Right lobe of liver (tissue), 6 donors: ENCODE measurements at places on chromosomes 1 and 21. TPM values are rescaled to one million over a fixed set of nuclear protein-coding genes. Genes with fewer than 3 reads are reported as not detected.

DNA sequence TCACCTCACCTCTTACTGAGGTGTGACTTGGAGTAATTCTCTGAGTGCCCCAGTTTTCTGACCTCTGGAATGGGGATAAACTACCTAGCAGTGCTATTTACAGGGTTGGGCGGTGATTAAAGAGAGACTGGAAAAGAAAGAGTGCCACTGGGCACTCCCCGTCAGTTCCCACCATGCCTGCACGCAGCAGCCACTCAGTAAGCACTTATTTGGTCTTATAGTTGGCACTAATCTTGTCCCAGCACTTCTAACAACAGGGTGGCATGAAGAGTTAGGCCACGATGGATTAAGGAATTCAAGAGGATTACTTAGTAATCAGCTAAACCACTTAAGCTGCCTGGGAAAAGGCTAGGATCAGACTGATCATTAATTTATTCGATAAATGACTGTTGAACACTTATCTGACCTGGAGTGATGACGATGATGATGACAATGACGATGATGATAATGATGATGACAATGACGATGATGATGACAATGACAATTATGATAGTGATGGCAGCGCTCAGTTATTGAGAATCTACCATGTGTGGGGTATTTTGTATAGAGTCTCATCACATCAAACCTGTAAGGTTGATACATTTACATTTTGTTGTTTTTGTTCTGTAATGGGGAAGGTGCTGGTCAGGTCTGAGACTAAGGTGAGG lies 5.4 kb downstream of the CITED4 start:
- no peak overlapping the region for H3K4me3 ChIP-seq
- no peaks in the 10 kb centered on the region for H3K36me3 ChIP-seq
- no peak for DNase-seq
- H3K27ac ChIP-seq: no peak overlapping the region

GRCh38 chr1:37415611-37416244 lies 58.7 kb upstream of the ZC3H12A start:
- H3K27me3 ChIP-seq: no peaks in the 10 kb centered on the region
- no peak for DNase-seq
- H3K36me3 ChIP-seq: no peaks in the 10 kb centered on the region
- no peak overlapping the region for H3K4me3 ChIP-seq

- H3K4me3 ChIP-seq: no peak overlapping the region
- H3K27me3 ChIP-seq: no peaks in the 10 kb centered on the region
- no peak for DNase-seq
Measured at GRCh38 chr1:19080721-19081120, 124.2 kb upstream of the IFFO2 start.

DNA sequence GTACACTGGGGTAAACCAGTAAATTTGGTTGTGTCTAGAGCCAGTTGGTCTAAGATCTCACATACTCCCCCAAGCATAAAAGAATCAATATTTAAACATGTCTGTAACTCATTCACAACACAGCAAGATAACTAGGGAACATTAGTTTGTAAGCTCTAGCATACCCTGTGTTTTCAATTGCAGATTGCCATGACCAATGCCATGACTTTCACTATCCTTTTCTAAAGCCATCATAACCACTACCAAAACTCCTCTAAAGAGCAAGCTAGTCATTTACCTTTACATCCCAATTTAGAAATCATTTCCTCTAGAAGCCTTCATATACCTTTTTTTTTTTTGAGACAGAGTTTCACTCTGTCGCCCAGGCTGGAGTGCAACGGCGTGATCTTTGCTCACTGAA lies 56.5 kb upstream of the PLA2G4A start:
- no peaks in the 10 kb centered on the region for H3K27me3 ChIP-seq
- H3K4me3 ChIP-seq: no peak overlapping the region
- H3K4me1 ChIP-seq: no peaks in the 10 kb centered on the region
- H3K36me3 ChIP-seq: no peaks in the 10 kb centered on the region
- H3K27ac ChIP-seq: no peak overlapping the region
- DNase-seq: no peak

GRCh38 chr1:28326984-28327383 lies 1.9 kb upstream of the MED18 start:
- H3K4me1 ChIP-seq: peaks cover 15% of the 10 kb centered on the region
- H3K36me3 ChIP-seq: peaks cover under 1% of the 10 kb centered on the region
- no peak overlapping the region for H3K27ac ChIP-seq
- DNase-seq: no peak
- H3K27me3 ChIP-seq: no peaks in the 10 kb centered on the region
- H3K4me3 ChIP-seq: no peak overlapping the region

DNA sequence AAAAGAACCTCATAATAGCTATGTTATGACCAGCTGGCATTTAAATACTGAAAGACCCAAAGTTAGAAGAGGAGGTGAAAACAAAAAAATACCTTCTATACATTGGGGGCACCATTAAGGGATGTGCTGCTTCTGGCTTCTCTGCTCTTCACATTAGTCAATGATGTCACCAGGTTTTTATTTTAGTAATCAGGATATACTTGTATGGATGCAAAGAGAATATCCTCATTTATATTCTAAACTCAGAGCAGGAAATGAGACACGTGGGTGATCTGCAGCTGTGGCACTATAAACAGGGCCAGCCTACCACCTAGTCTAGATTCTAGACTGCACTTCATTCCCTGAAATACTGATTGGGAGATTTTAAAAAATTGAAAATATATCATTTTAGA lies 51.2 kb downstream of the WLS start:
- no peaks in the 10 kb centered on the region for H3K27me3 ChIP-seq
- H3K36me3 ChIP-seq: no peaks in the 10 kb centered on the region
- no peaks in the 10 kb centered on the region for H3K4me1 ChIP-seq
- DNase-seq: no peak
- H3K27ac ChIP-seq: no peak overlapping the region

DNA sequence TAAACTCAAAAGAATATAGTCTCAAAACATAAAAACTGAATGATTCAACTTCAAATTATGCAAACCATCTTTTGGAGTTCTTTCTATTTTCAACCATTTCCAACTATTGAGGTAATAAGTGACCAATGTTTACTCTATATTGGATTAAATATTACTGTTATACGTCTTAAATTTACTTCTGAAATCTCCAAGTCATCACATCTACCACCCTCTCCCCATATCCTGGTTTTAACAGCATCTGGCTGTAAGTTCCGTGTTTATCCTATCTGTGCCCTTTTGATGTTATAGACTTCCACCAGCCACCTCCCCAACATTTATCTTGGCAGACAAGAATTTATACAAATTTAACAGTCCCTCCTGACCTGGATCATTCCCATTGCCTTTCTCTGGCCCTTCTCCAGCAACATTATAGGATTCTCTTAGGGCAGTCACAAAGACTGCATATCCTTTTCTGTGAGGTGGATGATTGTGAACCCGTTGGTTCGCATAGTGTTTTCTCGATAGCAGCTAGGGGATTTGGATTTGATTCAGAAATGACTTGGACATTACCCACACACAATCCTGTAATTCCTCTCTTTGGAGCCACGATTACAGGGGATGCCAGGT lies 313.4 kb upstream of the FMN2 start:
- no peak overlapping the region for H3K4me3 ChIP-seq
- no peak for DNase-seq
- no peaks in the 10 kb centered on the region for H3K36me3 ChIP-seq
- H3K27ac ChIP-seq: no peak overlapping the region
- H3K4me1 ChIP-seq: no peaks in the 10 kb centered on the region

DNA sequence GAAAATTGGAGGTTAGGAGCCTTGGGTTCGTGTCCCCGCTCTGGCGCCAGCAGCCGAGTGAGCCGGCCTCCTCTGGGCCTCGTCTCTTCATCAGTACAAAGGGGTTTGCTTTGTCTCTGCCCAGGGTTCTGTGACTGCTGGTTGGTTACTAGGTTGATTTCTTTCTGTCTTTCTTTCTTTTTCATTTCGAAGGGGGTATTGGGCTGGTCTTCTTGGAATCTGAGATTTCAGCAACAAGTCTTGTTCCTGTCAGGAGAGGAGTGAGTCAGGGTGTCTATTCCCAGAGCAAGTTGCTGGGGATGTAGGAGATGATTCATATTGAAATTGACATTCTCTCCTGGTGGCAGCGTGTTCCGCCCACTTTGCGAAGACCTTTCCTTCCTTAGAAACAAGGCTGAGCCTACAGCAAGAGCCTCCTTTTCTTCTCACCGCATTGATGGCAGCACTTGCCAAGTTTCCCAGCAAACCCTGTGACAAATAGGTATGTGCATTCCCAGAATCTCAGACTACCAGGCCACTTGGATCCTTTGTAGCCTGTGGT lies 79.2 kb downstream of the MAN1C1 start:
- no peaks in the 10 kb centered on the region for H3K36me3 ChIP-seq
- no peaks in the 10 kb centered on the region for H3K27me3 ChIP-seq
- H3K27ac ChIP-seq: peak overlapping the region; percentile 80
- no peak for DNase-seq

GRCh38 chr1:41325801-41326200 lies 35.4 kb upstream of the FOXO6 start:
- DNase-seq: no peak
- no peak overlapping the region for H3K27ac ChIP-seq
- no peak overlapping the region for H3K4me3 ChIP-seq
- no peaks in the 10 kb centered on the region for H3K4me1 ChIP-seq
- no peaks in the 10 kb centered on the region for H3K36me3 ChIP-seq
- no peaks in the 10 kb centered on the region for H3K27me3 ChIP-seq

The TRAF3IP3 gene
- total RNA-seq: 1.4 TPM

The KCNT2 gene
- total RNA-seq: 8.4 TPM

The CLCA4 gene
- 0.07 TPM for total RNA-seq

The OVAAL gene
- total RNA-seq: not detected

The PROK1 gene
- not detected for total RNA-seq

The RHD gene
- 0.22 TPM for total RNA-seq

The SCAMP3 gene
- total RNA-seq: 45.9 TPM

The SMYD3 gene
- 7.2 TPM for total RNA-seq
